Fibroblast of mammary gland (primary cell): ENCODE measurements at places on chromosomes 3 and 15.

DNA sequence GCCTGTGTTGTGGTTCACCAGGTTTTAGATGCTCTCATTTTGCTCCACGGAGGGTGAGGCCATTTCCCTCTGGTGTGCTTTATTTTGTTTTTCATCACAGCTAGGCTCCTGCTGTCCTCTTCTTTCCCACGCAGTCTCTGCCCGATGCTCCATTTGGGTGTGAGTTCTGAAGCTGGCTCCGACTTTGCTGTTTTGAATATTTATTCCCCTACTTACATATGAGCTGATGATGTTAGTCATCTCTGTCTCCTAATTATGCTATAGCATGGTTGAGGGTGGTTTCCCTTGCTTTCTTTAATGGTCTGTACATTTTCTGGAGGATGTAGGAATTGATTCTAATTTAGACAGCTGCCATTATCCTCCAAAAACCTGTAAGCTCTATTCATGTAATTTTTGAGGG lies 168.1 kb upstream of the MYRIP start:
- DNase-seq = no peak

- DNase-seq = no peak
These were observed 61.1 kb downstream of the ST3GAL6 start for GRCh38 chr3:98824256-98824655.

- no peak for DNase-seq
These were observed 40.4 kb upstream of the CLSTN2 start for GRCh38 chr3:139894643-139894989.

DNA sequence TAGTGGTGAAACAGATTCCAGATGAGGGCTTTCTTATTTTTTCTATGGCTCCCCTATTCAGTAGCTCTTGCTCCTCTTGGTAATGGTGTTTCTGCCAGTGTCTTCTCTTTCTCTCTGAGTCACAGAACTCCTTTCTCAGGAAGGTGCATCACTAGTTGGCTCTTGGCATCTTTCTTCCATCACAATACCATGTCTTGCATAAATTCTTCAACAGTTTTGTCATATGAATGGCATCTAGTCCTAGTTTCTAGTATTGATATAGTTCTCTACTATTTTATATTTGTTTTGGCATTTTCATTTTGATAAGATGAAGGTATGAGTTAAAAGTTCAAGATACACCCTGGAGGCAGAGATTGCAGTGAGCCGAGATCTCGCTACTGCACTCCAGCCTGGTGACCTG lies 51.0 kb downstream of the REC114 start:
- no peak for DNase-seq

DNA sequence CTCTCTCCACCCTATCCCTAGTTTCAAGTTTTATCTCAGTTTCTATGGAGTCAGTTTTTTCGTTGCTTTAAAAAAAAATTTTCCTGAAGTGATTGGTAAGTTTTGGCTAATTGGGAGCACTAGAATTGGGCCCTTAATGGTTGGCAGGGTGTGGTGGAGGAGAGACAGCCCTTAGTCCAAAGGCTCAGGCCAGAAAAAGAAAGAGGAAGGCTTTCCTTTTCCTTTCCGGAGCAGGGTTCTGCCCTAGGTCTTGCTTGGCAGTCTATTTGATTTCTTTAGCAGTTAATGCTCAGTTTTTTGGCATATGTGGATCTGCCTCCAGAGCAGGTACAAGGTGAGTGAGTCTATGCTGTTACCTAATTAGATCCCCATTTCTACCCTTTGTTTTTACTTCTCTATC lies 22.7 kb downstream of the CTNNB1 start:
- DNase-seq = no peak

- no peak for DNase-seq
These were observed 21.7 kb upstream of the AP4E1 start for GRCh38 chr15:50886611-50887345.

DNA sequence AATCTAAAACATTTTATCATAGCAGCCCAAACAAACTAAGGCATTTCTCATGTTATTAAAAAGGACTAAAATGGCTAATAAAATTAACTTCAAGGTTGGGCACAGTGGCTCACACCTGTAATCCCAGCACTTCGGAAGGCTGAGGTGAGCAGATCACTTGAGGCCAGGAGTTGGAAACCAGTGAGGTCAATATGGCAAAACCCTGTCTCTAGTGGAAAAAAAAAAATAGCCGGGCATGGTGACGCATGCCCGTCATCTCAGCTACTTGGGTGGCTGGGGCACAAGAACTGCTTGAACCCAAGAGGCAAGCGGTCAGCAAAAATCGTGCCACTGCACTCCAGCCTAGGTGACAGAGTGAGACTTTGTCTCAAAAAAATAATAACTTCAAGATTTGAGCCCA lies 110.2 kb downstream of the NR2E3 start:
- no peak for DNase-seq

DNA sequence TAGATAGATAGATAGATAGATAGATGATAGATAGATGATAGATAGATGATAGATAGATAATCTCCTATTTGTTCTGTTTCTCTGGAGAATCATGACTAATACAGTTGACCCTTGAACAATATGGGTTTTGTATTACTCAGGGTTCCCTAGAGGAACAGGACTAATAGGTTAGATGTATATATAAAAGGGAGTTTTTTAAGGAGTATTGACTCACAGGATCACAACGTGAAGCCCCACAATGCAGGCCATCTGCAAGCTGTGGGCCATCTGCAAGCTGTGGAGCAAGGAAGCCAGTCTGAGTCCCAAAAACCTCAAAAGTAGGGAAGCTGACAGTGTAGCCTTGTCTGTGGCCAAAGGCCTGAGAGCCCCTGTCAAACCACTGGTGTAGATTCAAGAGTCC lies 67.6 kb downstream of the PYDC2 start:
- DNase-seq = peak; percentile 72

DNA sequence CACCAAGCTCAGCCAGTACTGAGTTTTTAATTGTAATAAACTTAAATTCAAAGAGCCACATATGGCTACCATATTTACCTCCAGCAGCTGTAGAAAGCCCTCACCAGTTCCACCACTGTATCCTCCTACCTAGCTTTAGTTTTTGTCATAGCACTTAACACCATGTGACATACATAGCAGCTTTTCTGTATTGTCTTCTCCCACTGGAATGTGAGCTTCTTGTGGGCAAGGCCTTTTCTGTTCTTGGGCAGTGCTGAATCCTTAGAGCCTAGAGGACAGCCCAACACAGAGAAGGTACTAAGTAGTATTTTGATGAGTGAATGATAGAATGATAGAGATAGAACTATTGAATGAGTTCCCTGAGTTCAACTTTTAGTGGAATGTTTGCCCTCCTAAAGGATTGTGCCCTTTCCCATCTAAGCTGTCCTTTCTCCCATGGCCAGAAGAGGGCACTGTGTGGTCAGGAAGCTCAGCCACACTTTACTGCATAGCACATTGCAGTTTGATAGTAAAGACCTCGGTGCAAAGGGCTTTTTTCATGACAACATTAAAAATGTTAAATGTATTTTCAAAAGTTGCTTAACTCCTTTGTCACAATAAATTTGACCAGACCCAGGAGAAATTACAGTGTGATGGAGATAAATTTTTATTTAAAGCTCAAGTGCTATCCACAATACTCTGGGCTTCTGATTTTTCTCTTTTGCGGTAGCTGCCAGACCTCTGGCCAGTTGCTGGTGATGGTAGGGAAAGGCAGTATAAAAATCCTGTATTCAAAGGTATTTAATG lies 115.8 kb downstream of the GHSR start:
- peak; percentile 66 for DNase-seq

DNA sequence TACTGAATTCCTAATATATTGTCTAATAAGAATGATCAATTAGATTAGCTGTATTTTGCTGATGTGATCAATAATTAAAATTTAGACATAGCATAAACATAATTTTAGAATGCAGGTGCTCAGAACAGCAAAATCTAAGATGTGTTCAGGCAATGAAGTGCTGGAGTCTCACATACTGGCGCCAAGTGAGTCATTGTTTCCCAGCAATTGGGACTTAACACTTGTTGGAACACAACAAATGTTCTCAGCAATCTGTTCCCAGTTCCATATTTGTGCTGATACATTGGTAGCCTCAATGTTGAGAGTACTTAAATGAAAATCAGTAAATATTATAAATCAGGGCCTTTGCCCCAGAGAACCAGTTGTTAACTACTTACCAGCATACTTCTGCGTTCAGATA lies 619.0 kb downstream of the ROBO1 start:
- peak; percentile 30 for DNase-seq

GRCh38 chr15:63449731-63450130 lies 54.7 kb upstream of the USP3 start:
- no peak for DNase-seq

- DNase-seq = no peak
These were observed 10.0 kb upstream of the ELP6 start for GRCh38 chr3:47523310-47524073.

GRCh38 chr3:12280357-12280806 lies 8.5 kb upstream of the PPARG start:
- no peak for DNase-seq

- DNase-seq = no peak
These were observed 1.7 kb downstream of the OXNAD1 start for GRCh38 chr3:16266714-16267113.

GRCh38 chr15:93152951-93153350 lies 63.9 kb upstream of the RGMA start:
- peak; percentile 51 for DNase-seq

DNA sequence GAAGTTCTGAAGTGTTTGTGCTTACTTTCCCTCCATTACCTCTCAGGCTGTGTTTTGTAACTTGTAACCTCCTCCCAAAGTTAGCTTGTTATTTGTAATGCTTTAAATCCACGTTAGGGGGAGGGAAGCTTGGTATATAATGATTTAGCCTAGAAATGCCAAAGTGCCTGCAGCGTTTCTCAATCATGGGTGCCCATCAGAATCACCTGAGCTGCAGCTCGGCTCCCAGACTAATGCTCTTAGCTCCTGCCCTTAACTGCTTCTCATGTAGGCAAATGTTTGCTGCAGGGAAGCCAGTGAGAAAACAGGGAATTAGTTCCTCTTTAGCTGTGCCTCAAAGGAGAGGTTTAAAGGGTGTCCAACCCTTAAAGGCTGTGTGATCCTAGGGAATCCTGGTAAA lies 219.2 kb upstream of the NAALADL2 start:
- no peak for DNase-seq

- DNase-seq = no peak
These were observed 1.2 kb upstream of the IL1RAP start for GRCh38 chr3:190512666-190513065.
